ENCODE measurements at places on chromosomes 4 and X.

DNA sequence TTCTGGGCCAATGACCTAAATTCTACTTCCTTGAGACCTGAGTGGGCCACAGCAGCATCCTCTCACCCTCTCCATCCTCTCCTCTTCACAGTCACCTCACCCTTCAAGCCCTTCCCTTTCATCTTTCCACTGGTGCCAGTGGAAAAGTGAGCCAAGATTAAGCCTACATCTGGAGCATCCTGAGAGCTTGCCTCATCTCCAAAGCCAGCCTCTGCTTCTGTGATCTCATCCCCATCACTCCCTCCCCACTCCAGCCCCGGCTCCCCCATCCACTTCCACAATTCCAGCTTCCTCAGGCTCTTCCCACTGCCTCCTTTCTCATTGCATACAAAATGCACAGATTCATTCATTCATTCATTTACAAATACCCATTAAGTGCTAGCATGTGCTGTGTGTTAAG, 10.1 kb upstream of the RASL11B start:
- no peak for DNase-seq

DNA sequence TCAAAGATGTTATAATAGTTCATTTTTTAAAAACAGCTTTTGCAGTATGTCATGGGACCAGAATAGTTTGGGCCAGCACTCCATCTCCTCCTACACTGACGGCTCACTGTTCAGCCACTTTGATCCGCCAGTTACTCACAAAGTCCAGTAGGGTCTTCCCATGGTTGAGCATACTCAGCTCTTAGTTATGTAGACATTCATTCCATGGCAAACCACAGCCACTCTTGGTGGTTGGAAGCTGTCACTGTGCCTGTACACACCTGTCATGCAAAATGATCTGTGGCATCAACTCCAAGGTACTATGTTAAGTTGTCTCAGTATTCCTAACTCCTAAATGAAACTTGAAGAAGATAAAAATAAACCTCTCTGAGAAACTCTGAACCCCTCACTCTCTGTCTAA, 127.2 kb downstream of the NR3C2 start:
- no peak for DNase-seq

DNA sequence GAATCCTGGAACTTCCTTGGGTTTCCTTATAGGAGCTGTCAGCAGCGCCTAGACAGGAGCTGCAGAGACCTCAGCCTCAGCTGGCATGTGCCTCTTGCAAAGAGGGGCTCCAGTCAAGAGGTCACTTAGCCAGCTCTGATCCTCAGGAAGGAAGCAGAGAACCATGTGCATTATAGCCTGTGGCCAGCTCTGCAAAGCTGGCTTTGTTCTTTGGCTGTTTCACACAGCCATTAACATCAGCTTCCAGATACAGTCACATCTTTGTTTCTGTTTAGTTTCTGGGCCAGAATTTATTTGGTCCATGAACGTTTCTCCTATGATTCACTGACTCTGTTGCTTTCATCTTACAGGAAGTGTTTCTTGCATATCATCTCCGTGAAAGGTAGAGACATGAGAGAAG, 92.4 kb downstream of the CC2D2A start:
- no peak for DNase-seq

GRCh38 chr4:62209757-62210485, 1009.8 kb downstream of the ADGRL3 start:
- DNase-seq, result peak; percentile 50

DNA sequence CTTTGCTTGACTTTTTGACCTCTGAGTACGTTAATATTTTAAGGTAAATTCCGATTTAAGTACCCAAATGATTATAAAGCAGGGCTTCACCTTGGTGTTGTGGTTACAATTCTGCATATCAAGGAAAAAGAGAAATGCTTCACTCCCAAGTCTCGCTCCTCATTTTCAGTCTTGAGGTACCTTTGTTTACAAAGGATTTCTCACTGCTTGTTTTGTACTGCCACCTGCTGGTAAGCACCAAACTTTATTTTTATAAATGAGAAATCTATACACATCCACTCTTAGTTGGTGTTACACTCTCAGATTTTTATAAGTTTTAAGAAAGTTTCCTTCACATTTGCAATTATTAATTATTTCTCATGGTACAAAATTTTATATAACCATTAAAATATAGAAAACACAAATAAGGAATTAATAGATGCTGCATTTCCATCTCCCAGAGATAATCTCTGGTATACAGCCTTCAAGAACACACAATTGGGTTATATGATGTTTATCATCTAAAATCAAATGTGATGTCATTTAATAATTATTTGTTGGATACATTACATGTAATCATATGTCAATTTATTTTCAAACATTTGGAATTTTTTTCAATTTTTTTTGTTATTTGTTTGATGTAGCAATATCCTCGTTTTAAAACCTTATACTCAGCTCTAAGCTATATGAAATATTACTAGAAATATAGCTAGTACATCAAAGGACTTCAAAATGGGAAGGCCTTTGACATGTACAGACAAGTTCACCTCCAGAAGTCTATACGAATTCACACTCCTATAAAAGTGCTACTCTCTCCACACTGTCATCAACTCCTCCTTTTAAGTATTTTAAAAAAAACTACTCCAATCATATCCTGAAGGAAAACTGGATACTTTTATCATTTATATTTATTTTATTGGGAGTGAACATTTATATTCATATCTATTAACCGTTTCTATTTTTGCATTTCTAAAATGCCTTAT, 179.9 kb downstream of the KCNIP4 start:
- peak; percentile 60 for DNase-seq

DNA sequence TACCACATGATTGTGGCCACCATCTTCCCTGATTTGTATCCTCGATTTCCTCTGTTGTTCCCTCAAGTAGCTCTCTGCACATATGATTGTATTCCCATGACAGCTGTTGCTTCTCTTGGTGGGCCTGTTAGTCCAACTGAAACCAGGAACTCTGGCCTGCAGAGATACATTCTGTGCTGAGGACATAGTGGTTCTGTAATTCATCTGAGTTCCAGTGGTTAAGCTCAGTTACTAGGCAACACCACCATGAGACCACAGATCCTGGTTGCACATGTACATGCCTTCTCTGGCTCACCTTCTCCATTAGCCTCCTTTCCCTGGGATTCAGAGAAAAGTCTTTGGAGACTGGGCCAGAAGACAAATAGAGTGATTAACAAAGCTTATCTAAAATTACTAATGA, 172.1 kb upstream of the SLC7A11 start:
- no peak for DNase-seq

DNA sequence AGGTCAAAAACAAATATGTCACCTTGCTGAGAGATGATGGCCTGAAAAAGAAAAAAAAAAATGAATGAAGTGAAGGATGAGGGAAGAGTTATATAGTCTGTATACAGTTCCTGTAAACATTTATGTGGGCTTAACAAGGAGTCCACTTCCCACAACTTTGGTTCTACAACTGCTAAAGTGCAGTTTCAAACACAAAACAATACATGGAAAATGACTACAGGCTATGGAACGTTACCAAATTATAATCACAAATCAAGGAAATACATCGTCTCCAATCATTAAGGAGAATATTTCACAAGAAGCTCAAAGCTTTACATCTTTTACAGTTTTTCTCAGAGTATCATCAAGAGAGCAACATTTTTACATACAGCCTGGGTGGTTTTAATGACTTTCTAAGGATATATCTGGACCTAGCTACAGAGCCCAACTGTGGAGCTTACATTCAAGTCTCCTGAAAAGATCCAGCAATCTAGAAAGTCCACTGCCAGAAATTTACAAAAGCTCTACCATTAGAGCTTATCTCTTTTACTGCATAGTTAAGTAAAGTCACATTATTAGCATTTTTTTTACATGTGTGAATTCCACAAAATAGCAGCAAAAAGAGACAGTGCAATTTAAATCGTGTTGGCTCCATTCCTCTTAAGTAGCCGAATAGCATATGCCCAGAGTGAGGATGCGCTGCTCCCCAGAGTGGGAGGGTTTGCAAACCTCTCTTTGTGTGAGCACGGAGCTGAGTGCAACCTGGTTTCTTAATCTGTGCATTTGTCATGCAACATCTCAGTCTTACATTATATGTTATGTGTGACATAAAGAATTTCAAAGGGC, 128.3 kb downstream of the MANBA start:
- no peak for DNase-seq

GRCh38 chrX:16646366-16647138, 3.4 kb upstream of the S100G start:
- no peak for DNase-seq

GRCh38 chrX:110180176-110180927, 137.5 kb downstream of the AMMECR1 start:
- DNase-seq, result no peak

Data from NCI-H1105 treated with DMSO at 0.1 percent for 48 hours (cell line).